ENCODE measurements at places on chromosomes 2 and 18.

DNA sequence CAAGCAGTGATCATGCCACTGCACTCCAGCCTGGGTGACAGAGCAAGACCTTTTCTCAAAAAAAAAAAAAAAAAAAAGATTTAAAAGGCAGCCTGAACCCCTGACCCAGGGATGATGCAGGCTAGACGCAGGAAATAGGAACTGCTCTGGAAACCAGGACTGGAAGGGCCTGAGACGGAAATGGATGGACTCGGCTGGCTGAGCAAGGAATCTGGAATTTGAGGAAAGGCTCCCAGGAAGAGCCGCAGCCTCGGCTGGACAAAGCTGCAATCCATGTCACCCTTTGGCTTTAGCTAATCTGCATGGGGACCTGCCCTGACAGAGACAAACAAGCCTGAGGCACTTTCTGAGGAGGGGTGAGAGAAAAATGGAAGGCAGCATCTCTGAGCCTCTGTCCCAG lies 55.0 kb upstream of the DAPL1 start:
- no peak for DNase-seq

DNA sequence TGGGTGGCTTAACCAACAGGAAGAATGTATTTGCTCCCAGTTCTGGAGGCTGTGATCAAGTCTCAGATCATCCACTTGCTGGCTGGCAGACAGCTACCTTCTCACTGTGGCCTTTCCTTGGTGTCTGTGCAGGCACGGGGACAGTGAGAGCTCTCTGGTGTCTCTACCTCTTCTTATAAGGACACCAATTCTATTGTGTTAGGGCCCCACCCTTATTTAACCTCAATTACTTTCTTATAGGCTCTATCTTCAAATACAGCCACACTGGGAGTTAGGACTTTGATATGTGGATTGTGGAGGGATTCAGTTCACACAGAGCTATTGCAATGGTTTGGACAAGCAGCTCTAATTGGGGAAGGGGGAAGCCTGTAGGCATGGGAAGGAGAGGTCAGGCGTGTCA lies 25.3 kb upstream of the IL1RN start:
- DNase-seq, result no peak

GRCh38 chr2:238247002-238247822 lies 7.4 kb upstream of the HES6 start:
- no peak for DNase-seq

- DNase-seq, result no peak
These were observed 61.8 kb upstream of the RBM44 start for GRCh38 chr2:237736783-237737182.

- no peak for DNase-seq
These were observed 182.0 kb upstream of the ZNF804A start for GRCh38 chr2:184416146-184416913.
